Tongue (tissue), 3 donors: ENCODE measurements at places on chromosomes 2 and 18.

- DNase-seq = no peak
These were observed 13.4 kb downstream of the STAMBP start for GRCh38 chr2:73841912-73842738.

GRCh38 chr2:101251844-101252407 lies 760 bp upstream of the CNOT11 start:
- DNase-seq = peak; percentile 43

DNA sequence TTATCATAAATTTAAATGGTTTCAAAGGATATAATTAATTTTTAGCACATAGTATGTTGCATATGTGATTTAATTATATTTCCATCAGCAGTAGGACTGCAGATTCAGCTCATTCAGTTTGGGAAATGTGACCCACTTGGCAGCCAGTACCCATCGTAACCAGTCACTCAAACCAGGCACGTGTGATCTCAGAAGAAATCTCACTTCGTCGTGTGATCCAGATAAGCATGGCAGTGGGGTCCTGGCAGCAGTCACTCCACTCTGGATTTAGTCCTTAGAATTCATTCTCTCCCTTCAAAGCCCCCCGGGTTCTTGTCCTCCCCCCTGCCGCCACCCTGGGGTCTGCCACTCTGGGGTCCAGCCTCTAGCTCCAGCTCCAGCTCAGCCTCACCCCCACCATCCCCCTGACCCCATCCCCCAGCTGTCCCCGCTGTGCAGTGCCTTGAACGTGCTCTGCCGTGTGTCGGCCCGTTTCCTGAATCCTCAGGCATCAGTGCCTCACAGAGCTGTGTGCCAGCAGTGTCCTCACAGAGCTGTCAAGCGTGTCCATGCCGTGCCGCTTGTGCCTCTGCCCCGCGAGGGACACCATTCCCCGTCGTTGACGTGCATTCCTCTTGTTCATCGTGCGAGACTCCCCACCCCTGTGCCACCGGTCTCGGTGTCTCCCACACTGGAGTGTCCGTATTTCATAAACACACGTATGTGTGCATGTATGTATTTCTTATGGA lies 34.8 kb downstream of the TRAPPC12 start:
- DNase-seq = no peak

DNA sequence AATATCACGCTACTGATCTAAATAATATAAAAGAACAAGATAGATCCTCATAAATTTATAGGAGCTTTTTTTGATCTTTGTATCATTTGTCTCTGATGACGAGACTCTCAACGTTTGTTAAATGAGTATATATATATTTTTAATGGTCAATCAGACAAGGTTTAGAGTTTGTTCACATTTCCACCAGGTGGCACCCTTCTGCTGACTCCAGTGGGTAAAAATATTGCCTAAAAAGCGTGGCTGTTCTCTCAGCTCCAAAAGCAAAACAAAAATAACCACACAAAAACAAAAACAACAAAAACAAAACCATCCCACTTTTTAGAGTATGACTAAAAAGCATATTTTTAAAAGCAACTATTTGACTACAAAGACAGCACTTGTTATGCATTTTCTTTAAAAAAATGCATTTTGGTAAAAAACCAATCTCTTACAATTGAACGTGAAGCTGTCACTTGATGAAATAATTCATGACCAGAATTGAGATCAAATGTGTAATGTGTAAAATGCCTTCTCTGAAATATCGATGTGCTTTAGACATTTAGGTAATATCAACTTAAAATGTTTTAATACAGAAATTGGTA lies 723.2 kb downstream of the DPP10 start:
- DNase-seq = peak; percentile 70

DNA sequence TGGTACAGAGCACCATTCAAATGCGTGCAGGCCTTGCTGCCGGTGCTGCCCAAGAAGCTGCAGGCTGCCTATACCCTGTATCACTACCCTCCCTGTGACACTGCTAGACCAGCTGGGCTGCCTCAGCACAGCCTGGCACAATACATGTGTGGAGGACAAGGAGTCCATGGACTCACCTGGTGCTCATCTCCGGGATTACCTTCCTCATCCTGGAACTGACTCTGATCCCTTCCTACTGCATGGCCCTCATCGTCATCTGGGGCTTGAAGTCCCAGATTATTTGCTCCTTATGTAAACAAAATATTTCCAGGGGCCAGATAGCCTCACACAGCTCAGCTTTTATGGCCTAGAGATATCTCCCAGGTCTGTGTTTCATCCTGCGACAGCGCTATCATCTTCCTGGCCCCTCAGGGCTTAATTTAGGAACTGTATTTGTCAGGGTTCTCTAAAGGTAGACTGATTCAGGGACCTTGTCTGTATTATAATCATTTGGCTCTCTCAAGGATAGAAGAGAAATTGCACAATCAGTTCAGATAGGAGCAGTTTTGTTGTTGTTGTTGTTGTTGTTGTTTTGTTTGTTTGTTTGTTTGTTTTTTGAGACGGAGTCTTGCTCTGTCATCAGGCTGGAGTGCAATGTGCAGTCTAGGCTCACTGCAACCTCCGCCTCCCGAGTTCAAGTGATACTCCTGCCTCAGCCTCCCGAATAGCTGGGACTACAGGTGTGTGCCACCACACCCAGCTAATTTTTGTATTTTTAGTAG lies 42.9 kb downstream of the WDR75 start:
- DNase-seq = no peak

DNA sequence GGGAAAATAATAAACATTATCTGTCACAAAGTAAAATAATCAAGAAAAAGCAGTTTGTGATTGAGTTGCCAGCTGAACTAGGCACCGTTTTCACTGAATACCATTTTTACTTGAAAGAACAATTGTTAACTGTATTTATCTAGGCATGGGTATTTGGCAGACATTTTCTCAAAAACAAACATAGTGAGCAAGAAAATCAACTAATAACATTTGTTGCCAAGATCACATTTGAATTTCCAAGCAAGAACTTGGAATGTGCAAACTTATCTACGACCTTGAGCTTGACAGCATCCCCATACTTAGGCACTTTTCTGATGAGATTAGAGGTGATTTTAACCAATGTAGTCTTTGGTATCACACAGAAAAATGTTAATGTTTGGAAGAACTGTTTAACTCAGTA lies 16.7 kb downstream of the SS18 start:
- DNase-seq = no peak

GRCh38 chr2:84866122-84866521 lies 14.8 kb downstream of the TRABD2A start:
- no peak for DNase-seq

DNA sequence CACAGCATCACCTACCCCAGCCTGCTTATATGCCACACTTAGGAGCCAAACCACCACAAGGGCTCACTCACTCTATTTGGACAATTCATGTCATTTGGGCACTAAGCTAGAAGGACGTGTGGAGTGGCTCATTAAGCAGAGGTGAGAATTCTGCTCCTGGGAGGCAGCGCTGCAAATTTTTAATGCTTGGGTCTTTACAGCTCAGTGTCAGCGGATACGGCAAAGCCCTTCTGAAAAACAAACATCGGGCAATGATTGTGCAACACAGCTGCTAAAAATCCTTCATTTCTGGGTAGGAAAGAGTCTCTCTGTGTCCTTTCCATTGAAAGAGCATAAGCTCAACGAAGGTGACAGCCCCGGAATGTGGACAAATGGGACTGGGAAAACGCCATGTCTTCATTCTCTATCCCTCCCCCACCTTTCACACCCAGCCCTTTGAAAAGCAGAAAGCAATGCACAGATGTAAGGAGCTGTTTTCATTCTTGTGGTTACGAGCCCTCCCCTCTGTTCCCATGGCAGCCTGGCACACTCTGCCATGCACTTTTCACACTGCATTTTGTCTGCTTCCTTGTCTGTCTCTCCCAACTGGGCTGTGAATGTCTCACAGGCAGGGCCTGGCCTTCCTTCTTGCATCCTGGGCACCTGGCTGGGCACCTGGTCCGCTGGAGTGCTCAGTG lies 16.0 kb downstream of the TMEM177 start:
- DNase-seq = peak; percentile 81

DNA sequence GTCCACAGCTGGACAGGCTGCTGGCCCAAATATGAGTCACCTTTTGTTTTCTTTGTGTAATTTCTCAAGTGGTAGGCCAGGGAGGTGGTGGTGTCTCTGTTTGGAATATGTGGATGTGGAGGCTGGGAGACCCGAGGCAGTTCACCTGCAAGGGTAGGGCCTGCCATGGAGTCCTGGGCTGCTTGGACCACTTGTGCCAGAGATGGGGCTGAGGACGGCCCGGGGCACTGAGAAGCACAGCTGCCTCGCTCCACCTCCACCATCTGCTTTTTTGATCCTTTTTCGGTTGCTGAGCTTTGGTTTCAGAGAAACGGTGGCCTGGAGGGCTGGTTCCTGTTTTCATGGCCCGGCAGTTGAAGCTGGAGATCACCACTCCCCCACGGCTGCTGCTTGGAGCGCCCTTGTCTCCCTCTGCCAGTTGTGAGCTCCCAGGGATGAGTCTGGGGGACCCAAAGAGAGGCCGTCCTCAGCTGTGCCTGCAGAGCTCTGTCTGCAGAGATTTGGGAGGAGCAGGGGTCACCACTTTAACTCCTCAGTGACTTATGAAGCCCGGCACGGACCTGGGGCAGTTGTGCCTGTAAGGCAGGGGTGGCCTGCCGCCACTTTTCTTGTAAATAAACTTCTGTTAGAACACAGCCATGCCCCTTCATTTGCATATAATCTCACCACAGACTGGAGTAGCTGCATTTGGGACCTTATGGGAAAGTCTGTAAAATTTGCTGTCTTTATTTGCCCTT lies 67.6 kb upstream of the MCFD2 start:
- peak; percentile 20 for DNase-seq

- no peak for DNase-seq
These were observed 24.7 kb upstream of the NMUR1 start for GRCh38 chr2:231554748-231555545.

DNA sequence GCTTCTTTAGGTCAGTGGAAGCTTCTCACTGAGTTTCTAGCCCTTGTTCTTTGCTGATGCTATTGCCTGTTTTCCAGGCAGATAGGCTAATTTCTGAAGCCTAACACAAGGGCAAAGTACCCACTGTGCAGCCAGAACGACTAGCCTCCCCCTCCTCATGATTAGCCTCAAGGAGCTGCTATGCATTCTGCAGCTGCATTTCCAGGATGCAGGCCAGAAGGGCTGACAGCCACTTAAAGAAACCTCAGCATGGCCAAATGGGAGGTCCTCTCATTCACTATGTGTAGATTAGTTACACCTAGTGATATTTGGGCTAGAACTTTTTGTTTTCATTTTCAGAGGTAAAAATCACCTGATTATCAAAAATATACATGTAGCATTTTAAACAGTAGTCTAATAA lies 216.0 kb downstream of the RAD51AP2 start:
- peak; percentile 37 for DNase-seq

DNA sequence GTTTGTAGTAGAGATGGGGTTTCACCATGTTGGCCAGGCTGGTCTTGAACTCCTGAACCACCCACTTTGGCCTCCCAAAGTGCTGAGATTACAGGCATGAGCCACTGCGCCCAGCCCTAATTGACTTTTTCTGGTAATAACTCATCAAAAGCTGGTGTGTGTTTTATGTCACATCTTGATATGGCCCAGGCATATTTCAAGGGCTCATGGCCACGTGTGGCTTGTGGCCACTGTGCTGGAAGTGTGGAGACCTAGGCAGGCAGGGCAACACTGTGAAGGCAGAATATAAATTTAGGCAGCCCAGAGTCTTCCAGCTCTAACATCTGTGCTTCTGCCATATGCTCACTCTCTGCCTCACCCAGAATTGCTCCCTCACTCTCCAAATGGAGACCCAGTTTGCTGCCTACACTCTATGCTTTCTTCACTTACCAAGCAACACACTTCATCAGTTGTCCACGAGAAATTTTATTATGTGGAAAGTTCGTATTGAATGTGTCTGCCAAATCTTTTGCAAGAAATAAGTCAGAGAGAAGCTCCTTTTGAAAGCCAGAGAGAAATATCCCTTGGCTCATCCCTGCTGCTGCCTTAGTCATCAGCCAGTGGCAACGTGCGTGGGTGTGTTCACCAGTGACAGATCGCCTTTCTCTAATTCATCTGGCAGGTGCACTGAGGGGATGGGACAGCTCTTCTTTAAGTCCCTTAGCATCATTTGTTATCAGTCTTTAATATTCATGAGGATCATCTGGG lies 129.4 kb upstream of the CXCR4 start:
- no peak for DNase-seq

- DNase-seq = no peak
These were observed 1305.0 kb downstream of the CNTNAP5 start for GRCh38 chr2:125330133-125330532.

DNA sequence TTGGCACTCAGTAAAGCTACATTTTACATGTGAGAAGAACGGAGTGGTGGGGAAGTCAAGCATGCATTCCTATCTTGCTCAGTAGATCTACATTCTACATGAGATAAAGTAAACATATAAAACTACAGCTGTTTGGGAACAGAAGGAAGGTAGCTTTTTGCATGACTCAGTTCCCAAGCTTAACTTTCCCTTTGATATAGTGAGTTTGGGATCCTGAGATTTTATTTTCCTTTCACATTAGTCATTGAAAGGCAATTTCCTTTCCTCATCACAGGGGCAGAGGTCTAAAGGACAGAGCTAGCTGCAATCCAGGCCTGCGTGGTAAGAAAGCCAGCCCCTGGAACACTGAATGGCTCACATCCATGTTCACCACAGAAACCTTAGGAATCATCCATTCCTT lies 257.2 kb downstream of the SRBD1 start:
- DNase-seq = no peak

GRCh38 chr2:72583376-72583775 lies 242.5 kb downstream of the EXOC6B start:
- no peak for DNase-seq

DNA sequence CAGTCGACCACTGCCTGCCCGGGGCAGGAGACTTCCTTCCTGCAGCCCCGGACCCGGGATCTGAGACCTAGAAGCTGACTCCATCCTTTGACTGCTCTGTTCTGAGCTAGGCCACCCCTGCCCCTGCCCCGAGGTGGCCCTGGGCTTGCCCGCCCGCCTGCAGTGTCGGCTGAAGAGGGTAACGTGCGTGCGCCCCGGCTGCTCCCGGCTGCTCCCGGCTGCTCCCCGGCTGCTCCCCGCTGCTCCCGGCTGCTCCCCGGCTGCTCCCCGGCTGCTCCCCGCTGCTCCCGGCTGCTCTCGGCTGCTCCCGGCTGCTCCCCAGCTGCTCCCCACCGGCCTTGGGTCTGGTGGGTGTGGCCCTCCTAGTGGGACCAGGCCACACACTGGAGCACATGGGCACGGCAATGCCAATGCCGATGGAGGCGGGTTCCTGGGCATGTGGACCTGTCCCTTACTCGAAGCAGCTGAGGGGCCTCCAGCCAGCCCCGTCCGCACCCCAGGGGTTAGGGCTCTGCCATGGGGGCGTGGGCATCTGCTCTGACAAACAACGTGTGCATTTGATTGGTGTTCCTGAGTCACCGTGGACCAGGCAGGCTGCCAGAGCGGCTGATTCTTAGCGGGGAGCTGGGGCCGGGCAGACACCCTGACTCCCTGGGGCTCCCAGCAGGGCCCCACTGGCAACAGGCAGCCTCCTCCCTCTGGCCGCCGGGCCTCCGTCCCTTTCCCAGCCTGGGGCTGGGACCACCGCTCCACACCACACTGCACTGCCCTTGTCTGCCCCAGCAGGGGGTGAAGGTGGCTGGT lies 2.0 kb upstream of the GAL3ST2 start:
- no peak for DNase-seq
